ENCODE measurements at places on chromosomes 7 and 10. TPM values are rescaled to one million over a fixed set of nuclear protein-coding genes. Genes with fewer than 3 reads are reported as not detected.

Gene GPR15LG
- polyA plus RNA-seq = not detected

Gene CALU
- 20.8 TPM for polyA plus RNA-seq

Gene GNGT1
- not detected for polyA plus RNA-seq

Gene ATOH7
- polyA plus RNA-seq = not detected

Gene CCDC7
- 13.1 TPM for polyA plus RNA-seq

Gene HKDC1
- polyA plus RNA-seq = not detected

Gene SH2B2
- 37.0 TPM for polyA plus RNA-seq

GRCh38 chr7:142488036-142488633 is 230.3 kb upstream of the PRSS58 start:
- H3K36me3 ChIP-seq = peaks cover 6% of the 10 kb centered on the region
- peak overlapping the region; percentile 39 for H3K4me3 ChIP-seq
- H3K27me3 ChIP-seq = peaks cover 38% of the 10 kb centered on the region

DNA sequence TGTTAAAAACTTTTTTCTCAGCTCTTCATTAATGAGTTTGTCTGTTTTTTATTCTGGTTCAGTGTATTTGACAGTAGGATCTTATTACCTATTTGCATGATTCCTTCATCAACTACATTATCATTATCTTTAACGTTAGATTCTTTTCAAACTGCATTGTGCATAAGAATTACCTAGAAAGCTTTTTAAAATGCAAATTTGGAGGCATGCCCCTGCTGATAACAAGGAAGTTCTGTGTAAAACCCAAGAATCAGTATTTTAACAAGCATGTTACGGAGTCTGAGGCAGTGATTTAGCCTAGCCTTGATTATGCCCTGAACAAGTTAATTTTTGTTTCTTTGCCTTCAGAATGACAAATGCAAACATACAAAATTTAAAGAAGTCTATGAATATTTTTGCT is 14.2 kb downstream of the AHR start:
- H3K36me3 ChIP-seq = peaks cover 7% of the 10 kb centered on the region
- H3K27ac ChIP-seq = no peak overlapping the region
- H3K27me3 ChIP-seq = no peaks in the 10 kb centered on the region
- no peaks in the 10 kb centered on the region for H3K4me1 ChIP-seq

- peak overlapping the region; percentile 56 for H3K27ac ChIP-seq
- no peaks in the 10 kb centered on the region for H3K27me3 ChIP-seq
- peak; percentile 11 for DNase-seq
- peaks cover 9% of the 10 kb centered on the region for H3K4me1 ChIP-seq
Observed at GRCh38 chr7:111012799-111013675, 77.9 kb upstream of the LRRN3 start.

GRCh38 chr7:85714043-85714578 is 527.3 kb upstream of the SEMA3D start:
- H3K4me3 ChIP-seq = no peak overlapping the region
- no peak for DNase-seq
- H3K27me3 ChIP-seq = no peaks in the 10 kb centered on the region
- H3K36me3 ChIP-seq = no peaks in the 10 kb centered on the region
- H3K4me1 ChIP-seq = no peaks in the 10 kb centered on the region

GRCh38 chr7:93747019-93747418 is 143.5 kb downstream of the TFPI2 start:
- no peaks in the 10 kb centered on the region for H3K36me3 ChIP-seq
- H3K4me1 ChIP-seq = peaks cover 5% of the 10 kb centered on the region
- no peak overlapping the region for H3K4me3 ChIP-seq
- no peak overlapping the region for H3K27ac ChIP-seq
- no peak for DNase-seq

DNA sequence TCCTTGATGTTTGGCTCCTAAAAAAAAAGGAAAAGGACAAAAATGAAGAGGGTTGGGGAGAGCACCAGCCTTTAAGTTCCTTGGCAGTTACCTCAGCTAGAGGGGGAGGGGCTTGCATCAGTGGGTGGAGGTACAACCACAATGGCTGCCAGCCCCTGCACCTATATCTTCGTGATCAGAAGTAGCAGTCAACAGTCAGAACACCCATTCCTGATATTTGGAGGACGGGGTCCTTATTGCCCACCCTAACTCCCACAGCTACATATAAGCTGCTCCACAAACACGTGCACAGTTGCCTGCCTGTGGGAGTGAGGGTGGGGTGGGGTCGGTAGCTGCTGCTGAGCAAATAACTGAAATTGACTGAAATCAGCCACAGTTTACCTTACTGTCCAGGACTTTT is 26.2 kb downstream of the C1GALT1 start:
- H3K27ac ChIP-seq = no peak overlapping the region
- DNase-seq = no peak
- H3K4me1 ChIP-seq = peaks cover 74% of the 10 kb centered on the region
- peaks cover 21% of the 10 kb centered on the region for H3K36me3 ChIP-seq
- H3K4me3 ChIP-seq = no peak overlapping the region

- no peaks in the 10 kb centered on the region for H3K27me3 ChIP-seq
- DNase-seq = no peak
- no peak overlapping the region for H3K4me3 ChIP-seq
Observed at GRCh38 chr7:13687500-13687899, 302.0 kb downstream of the ETV1 start.

GRCh38 chr7:89549768-89550167 is 604.5 kb upstream of the STEAP1 start:
- H3K27me3 ChIP-seq = no peaks in the 10 kb centered on the region
- H3K36me3 ChIP-seq = no peaks in the 10 kb centered on the region
- no peak overlapping the region for H3K4me3 ChIP-seq

- H3K27me3 ChIP-seq = peaks cover 35% of the 10 kb centered on the region
- H3K4me3 ChIP-seq = no peak overlapping the region
- H3K36me3 ChIP-seq = no peaks in the 10 kb centered on the region
Observed at GRCh38 chr7:94439893-94440381, 45.2 kb downstream of the COL1A2 start.

- H3K27ac ChIP-seq = no peak overlapping the region
- H3K4me1 ChIP-seq = peaks cover 3% of the 10 kb centered on the region
- H3K36me3 ChIP-seq = peaks cover 4% of the 10 kb centered on the region
- peak overlapping the region; percentile 75 for H3K4me3 ChIP-seq
Observed at GRCh38 chr7:1705856-1706255, 35.8 kb downstream of the ELFN1 start.

GRCh38 chr10:21849607-21850006 is 153.9 kb downstream of the DNAJC1 start:
- H3K36me3 ChIP-seq = peaks cover 39% of the 10 kb centered on the region
- H3K4me1 ChIP-seq = no peaks in the 10 kb centered on the region
- H3K27ac ChIP-seq = no peak overlapping the region
- no peak overlapping the region for H3K4me3 ChIP-seq
- DNase-seq = no peak

DNA sequence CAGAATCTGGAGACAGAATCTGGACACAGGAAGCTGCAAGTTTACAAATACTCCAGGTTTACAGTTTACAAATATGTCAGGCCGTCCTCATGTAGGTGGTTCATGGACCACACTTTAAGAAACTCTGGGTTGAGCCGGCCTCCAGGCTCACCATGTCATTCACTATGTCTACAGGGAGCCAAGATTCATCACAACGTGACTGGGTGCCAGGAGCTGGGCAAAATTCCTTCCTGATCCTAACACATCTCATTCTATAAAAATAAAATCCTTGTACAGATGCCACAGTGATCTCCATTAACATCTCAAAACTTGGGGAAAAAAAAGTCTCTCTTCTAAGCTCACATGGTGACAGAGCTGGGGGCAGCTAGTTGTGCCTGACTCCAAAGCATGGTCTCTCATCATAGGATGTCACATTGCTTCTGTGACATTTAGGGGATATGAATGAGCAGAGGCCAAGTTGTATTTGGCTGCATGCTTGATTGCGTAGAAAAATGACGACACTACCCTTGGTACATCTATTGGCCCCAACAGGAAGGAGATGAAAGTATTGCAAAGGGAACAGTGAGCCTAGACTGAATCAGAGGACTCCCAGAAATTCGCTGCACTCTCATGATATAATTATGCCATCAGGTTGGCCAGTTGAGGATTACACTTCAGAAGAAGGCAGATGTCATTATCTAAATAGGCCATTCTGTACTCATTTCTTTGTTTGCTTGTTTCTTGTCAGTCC is 35.9 kb downstream of the MTURN start:
- no peaks in the 10 kb centered on the region for H3K27me3 ChIP-seq
- no peaks in the 10 kb centered on the region for H3K36me3 ChIP-seq
- peaks cover 8% of the 10 kb centered on the region for H3K4me1 ChIP-seq
- no peak overlapping the region for H3K4me3 ChIP-seq
- H3K27ac ChIP-seq = no peak overlapping the region

DNA sequence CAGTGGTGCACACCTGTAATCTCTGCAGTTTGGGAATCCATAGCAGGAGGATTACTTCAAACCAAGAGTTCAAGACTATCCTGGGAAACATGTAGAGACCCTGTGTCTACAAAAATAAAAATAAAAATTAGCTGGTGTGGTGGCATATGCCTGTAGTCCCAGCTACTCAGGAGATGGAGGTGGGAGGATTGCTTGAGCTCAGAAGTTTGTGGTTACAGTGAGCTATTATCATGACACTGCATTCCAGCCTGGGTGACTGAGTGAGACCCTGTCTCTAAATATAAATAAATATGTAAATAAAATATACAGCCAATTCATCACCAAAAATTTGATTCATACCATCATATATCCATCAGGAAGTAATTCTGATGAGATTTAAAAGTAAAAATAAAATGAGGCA is 60.9 kb downstream of the ANKRD7 start:
- no peak overlapping the region for H3K27ac ChIP-seq
- peaks cover 28% of the 10 kb centered on the region for H3K27me3 ChIP-seq
- no peak overlapping the region for H3K4me3 ChIP-seq
- DNase-seq = no peak
- peaks cover 17% of the 10 kb centered on the region for H3K36me3 ChIP-seq
- peaks cover 21% of the 10 kb centered on the region for H3K4me1 ChIP-seq

- no peak for DNase-seq
- no peaks in the 10 kb centered on the region for H3K27me3 ChIP-seq
- H3K27ac ChIP-seq = no peak overlapping the region
- H3K4me3 ChIP-seq = no peak overlapping the region
Observed at GRCh38 chr7:138563808-138564207, 103.7 kb downstream of the TRIM24 start.

DNA sequence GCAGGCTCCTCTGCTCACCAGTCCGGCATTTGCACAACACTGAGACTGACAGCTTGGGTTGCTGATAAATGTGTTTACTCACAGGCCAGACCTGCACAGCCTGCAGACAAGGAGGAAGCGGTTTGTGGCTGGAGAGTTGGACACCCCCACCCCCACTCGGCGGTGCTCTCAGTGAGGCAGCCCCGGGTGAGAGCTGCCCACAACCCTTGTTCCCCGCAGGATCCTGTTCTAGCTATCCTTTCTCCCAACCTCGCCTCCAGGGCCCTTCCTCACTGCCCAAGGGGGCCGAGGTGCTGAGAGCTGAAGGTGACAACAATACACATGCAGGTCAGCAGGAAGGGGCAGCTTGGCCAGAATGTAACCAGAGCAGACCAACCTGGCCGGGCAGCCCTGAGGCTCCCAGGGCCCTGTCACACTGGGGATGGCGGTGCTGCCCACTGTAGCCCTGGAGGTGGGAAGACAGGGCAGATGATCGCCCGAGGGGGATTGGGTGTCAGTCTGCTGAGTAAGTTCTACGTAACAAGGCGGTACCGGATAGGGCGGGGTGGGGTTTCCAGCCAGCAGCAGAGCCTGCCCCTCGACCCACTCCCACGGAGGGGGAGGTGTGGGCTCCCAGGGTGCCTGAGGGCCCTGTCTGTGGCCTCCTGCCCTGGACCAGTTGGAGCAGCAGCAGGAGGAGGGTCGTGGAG is 2.1 kb upstream of the ADAM8 start:
- peak overlapping the region; percentile 87 for H3K27ac ChIP-seq
- no peaks in the 10 kb centered on the region for H3K27me3 ChIP-seq
- peaks cover 30% of the 10 kb centered on the region for H3K4me1 ChIP-seq
- H3K36me3 ChIP-seq = peaks cover 12% of the 10 kb centered on the region
- H3K4me3 ChIP-seq = peak overlapping the region; percentile 81

Measured in naive B cell (primary cell).